ENCODE measurements at places on chromosomes 6 and 20.
A peak's percentile ranks its signal among the peaks of the same experiment; 100 is the strongest.

- no peak for DNase-seq
These were observed 199.0 kb upstream of the KCNG1 start for GRCh38 chr20:51221791-51222408.

DNA sequence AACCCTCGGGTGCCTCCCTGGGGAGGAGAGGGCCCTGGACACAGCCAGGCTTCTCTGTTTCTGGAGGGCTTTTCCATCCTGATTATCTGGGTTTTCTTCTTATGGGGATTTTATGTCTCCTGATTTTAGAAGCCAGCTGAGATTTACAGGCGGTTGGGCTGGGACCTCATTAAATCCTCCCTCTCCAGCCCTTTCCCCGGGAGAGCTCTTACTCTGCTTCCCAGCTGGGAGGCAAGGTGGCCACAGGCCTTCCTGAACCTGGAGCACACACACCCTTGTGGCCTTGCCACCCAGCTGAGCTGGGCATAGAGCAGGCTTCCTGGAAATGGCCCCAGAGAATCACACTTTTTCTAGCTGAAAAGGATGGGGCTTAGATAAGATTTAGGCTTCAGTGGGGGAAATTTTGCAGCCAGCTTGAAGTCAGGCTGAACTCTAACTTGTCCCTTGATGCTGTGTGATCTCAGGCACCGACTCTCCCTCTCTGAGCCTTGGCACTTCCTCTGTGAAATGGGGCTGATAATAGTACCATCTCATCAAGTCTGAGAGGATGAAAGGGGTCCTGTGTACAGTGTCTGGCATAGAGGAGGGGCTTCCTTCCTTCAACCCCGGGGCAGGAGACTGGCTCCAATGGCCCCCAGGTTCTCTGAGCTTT lies 16.6 kb downstream of the VSTM2L start:
- DNase-seq, result no peak

GRCh38 chr20:25706793-25707192 lies 10.1 kb upstream of the ZNF337 start:
- peak; percentile 24 for DNase-seq

- no peak for DNase-seq
These were observed 1.6 kb downstream of the SRPK1 start for GRCh38 chr6:35919085-35919826.

DNA sequence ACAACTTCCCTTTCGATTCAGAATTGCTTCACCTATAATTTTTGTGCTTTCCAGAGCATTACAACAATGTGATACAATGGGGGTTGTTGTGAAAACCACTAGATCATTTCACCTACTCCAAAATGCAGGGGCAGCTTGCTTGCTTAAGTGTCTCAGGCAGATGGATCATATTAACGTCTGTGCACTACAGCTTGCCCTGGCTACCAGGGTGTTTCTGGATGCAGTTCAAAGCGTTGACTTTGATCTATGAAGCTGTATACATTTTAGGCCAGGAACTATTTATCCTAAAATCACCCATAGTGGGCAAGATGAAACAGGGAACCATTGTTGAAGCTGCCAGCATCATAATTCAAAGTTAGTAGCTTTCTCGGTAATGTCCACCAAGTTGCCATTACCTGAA lies 339.5 kb upstream of the HSF2 start:
- no peak for DNase-seq

GRCh38 chr6:14210663-14211561 lies 93.3 kb downstream of the CD83 start:
- peak; percentile 86 for DNase-seq

GRCh38 chr20:20843982-20844381 lies 131.5 kb upstream of the RALGAPA2 start:
- DNase-seq, result no peak

- DNase-seq, result no peak
These were observed 93.0 kb downstream of the TCP11 start for GRCh38 chr6:35048031-35048613.

GRCh38 chr6:15387118-15387517 lies 141.2 kb downstream of the JARID2 start:
- no peak for DNase-seq

GRCh38 chr6:30883685-30884520 lies at the start of gene DDR1:
Gene DDR1, plus strand, starts transcription at chr6:30884519. Its CDS starts 4,211 bp downstream, at chr6:30888730.
- peak; percentile 36 for DNase-seq

GRCh38 chr6:95587989-95588388 lies 10.7 kb downstream of the MANEA start:
- no peak for DNase-seq

- DNase-seq, result no peak
These were observed 47.2 kb downstream of the TMEM242 start for GRCh38 chr6:157276134-157276532.

GRCh38 chr6:98834060-98835031 lies at the start of gene POU3F2:
Gene POU3F2, plus strand, starts transcription at chr6:98834574. Its CDS starts 300 bp downstream, at chr6:98834874.
- DNase-seq, result peak; percentile 59

DNA sequence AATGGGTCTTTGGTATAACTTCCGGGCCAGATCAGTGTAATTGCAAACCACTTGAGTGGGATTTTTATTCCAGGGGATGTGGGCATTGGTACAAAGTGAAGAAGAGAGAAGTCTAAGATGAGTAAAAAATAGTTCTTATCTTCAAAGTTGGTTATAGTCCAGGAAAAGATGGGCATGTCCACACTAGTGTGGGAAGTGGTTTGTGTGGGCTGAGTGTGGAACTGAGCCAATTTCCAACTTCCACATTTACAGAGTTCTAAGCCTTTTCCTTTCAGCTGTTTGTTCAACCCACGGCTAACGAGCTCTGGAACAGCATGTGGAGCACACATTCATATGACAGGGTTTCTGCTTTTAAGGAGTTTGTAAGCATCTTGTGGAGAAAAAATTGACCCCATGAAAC lies 72.3 kb upstream of the IFNGR1 start:
- no peak for DNase-seq

- DNase-seq, result no peak
These were observed 31.1 kb upstream of the F13A1 start for GRCh38 chr6:6351511-6352025.

GRCh38 chr6:86936834-86937218 lies 502 bp upstream of the HTR1E start:
- no peak for DNase-seq

DNA sequence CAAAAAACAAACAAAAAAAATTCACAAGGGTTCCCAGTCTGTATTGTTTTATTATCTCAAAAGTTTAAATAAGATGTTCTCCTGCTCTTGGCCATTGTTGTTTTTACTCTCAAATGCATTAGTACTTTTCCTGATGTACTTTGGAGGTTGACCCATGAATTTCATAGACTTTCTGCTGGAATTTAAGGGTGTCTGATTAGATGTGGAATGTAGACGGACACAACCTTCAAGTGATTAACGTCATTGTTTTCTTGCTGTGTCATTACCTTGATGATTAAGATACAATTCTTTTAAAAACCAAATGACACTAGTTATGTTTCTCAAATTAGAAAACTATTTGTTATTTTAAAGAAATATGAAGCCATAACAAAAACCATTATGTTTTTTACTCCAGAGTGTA lies 421.4 kb upstream of the RUNX2 start:
- no peak for DNase-seq

DNA sequence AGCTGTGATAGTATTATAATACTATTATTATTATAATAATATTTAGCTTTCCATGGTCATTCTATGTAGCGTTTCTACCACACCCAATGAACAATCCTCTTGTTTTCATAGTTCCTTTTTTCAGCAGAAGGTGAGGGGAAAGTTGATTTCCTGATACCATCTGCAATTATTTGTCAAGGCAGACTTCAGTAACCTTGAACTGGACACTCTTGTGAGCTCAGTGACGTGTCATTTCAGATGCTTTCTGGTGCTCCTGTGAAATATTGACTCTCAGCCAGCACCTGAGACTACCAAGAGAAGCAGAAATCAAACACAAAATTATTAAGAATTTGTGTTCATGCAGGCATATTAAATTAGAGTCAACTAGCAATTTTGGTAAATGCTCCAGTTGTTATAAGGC lies 46.0 kb upstream of the PROKR2 start:
- no peak for DNase-seq

DNA sequence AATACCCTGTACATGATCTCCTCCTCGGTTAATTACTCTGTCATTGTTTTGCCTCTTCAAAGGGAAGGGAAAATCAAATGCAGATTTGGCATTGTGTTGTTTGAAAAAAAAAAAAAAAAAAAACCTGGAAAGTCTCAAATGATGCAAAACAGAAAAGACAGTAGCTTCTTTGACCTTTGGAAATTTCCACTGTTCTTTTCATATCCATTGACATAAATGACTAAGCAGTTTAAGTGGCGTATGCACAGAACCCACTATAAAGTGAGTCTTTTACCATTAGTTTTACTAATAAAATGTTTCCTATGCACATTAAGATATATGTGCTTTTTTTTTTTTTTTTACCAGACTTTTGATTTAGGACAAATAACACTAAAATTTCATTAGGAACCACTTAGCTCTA lies 704.3 kb downstream of the TFAP2A start:
- no peak for DNase-seq

DNA sequence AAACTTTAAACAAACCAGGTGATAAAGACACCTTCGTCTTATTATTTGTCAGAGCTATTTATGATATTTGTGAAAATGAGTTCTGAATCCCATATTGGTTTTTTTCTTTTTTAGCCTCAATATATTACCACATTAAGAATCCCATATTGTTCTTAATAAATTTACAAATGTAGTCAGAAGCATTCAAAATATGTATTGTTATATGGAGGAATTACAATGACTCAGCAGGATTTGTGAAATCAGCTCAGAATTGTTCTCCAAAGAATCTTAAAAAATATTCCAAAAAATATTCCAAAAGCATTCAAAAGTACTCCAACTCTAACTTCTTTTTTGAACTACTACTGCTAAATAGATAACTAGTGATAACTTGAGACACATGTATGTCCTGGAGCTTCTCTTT lies 6.5 kb upstream of the ZNF343 start:
- DNase-seq, result no peak

- no peak for DNase-seq
These were observed 133.7 kb downstream of the LY86 start for GRCh38 chr6:6722195-6722594.

GRCh38 chr20:31806564-31807355 lies 12.4 kb upstream of the MYLK2 start:
- no peak for DNase-seq

DNA sequence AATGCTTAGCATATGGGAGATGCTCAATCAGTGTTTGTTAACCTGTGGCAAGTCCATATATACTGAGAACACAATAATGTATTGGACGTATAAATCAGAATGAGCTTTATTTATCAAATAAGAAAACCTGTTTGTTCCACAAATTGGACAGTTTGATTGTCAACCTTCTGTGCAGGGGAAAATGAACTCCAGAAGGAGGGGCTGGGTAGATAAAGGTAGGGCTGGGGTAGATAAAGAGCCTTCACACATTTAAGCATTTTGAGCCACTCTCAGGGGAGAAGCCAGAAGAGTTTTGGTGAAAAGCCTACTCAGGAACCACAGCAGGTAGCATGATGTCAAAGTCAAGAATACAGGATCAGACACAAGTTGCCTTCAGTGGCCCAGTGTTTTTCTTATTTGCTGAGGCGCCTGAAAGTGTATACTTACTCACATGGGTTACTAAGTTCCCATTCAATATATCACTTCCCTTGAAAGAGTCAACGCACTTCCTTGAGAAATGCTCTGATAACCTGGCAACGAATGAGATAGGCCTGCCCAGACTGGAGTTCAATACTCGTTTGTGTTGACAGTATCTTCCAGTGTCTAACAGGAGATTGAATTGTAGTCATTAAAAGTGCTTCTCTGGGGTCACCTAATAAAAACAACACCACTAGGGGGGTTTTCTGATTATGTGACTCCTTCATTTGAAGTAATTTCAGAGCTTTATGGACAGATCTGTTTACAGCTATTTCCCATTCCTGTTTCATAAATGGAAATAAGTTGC lies 263.9 kb upstream of the CITED2 start:
- no peak for DNase-seq
